ENCODE measurements at places on chromosomes 4 and X. TPM values are rescaled to one million over a fixed set of nuclear protein-coding genes. Genes with fewer than 3 reads are reported as not detected.
A peak's percentile ranks its signal among the peaks of the same experiment; 100 is the strongest.

The USP17L18 gene
- not detected for total RNA-seq

DNA sequence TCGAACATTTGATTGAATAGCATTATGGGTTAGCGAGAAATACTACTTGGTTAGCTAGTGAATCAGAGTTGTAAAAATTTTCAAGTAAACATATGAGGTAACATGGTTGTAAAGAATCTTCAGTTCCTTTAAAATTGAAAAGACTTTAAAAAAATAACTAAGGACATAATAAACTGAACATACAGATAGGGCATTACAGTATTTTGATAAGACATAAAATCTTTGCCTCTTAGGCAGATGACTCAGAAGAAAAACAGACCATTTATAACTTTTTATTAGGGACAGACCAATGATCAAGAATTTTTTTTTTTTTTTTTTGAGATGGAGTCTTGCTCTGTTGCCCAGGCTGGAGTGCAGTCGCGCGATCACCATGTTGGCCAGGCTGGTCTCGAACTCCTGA is 43.1 kb downstream of the PNMA5 start:
- DNase-seq = no peak

The C4orf33 gene
- total RNA-seq = 13.1 TPM

DNA sequence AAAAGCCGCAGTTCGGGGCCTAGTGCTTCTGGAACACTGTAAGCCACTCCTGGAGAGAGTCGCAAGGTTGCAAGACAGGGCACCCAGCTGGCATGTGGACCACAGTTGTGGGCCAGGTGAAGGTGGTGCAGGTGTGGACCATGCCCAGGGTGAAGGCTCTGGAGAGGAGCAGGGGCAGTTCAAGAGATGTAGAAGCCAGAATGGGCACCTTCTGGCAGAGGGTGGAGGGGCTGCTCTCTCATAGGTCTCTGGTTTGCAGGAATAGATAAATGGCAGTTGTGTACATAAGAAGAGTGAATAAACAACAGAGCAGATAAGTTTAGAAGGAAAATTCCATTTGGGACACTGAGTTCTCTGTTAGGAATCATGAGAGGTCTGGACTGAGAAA is 38.6 kb downstream of the TNIP3 start:
- DNase-seq = no peak

The FOXO4 gene
- 7.8 TPM for total RNA-seq

DNA sequence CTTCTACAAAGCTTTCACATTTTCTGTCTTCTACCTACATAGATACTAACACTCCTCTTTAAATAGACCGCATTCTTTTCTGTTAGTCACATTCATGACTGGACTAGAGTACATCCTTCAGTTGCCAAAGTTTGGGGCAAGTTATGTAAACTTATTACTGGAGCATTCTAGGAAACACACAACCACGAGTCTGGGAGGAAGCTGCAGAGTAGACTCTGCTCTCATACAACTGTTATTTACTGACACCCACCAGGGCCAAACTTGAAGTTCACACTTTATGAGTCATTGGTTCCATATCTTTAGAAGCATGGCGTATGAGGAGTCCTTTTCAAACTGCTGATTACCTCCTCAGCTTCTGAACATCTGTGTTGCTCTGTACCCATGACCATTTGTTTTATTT is 87.0 kb downstream of the RNF150 start:
- DNase-seq = no peak

GRCh38 chr4:127015667-127016117 is 617.1 kb upstream of the INTU start:
- no peak for DNase-seq

The LDOC1 gene
- not detected for total RNA-seq

GRCh38 chrX:73836956-73837477 is 274.0 kb downstream of the CHIC1 start:
- no peak for DNase-seq

The FAM236D gene
- total RNA-seq = not detected

The NPY2R gene
- not detected for total RNA-seq

- no peak for DNase-seq
Observed at GRCh38 chr4:3789587-3789986, 23.4 kb downstream of the ADRA2C start.

DNA sequence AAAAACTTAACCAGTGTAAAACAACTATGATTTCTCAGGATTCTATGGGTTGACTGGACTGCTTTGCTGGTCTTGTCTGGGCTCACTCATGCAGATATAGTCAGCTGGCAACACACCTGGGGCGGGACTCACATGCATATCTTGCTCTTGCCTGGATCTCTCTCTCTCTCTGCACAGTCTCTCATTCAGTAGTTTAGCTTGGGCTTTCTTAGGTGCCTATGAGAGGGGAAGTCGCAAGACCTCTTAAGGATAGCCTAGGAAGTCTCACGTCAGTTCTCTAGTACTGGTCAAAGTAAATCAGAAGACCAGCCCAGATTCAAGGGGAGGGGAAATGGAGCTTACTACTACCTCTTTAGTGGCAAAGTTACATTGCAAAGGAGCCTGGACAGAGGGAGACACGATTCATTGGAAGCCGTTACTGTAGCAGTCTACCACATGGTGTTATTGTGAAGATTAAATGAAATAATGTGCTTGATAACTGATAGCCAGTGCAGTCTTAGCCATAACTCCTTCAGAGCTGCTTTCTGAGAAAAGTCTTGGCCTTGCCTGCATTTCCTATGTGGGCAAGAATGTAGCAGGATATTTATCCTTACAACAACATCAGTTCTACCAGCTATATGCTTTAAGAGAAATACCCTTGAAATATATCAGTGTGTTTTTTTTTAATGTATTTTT is 2.1 kb downstream of the COPS4 start:
- no peak for DNase-seq

- peak; percentile 40 for DNase-seq
Observed at GRCh38 chr4:163484906-163485305, 9.6 kb upstream of the TMA16 start.

The TMEM271 gene
- total RNA-seq = not detected

DNA sequence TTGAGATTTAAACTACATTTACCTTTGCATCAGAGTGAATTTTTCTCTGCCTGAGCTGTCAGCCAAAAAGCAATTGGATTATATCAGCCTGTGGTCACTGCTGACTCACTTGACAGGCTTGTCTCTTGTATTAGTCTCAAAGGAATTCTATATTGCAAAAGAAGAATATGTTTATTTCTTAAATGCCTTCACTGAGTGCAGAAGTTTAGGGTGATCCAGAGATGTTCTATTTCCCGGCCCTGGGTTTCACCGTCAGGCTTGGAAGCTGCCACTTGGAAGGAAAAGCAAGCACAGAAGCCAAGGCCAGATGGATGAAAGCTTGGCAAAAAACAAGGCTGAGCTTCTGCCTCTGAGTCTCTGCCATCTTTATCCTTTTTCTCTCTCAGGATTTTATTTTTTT is 80.9 kb downstream of the FAM114A1 start:
- DNase-seq = no peak

GRCh38 chr4:3526456-3526855 is 5.8 kb downstream of the LRPAP1 start:
- no peak for DNase-seq

The AMER1 gene
- 6.7 TPM for total RNA-seq

DNA sequence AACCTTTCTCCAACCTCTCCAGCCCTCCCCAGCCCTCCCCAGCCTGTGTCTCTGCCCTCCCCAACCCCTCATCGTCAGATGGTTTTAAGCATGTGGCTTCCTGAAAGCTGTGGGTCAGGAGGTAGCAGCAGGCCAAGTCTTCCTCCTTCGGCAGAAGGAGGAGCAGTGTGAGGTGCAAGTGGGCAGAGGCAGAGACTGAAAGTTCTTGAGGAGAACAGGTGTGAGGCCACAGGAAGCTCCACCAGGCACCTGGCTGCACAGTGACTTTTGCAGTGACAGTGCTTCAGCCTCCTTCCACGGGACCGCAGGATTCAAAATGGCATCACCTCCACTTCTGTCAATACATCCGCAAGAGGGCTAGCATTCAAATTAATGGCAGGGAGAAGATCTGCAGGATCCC is 203.9 kb upstream of the LEF1 start:
- no peak for DNase-seq

The HAND2 gene
- 0.45 TPM for total RNA-seq

- no peak for DNase-seq
Observed at GRCh38 chr4:111991163-111991562, 154.1 kb upstream of the FAM241A start.

DNA sequence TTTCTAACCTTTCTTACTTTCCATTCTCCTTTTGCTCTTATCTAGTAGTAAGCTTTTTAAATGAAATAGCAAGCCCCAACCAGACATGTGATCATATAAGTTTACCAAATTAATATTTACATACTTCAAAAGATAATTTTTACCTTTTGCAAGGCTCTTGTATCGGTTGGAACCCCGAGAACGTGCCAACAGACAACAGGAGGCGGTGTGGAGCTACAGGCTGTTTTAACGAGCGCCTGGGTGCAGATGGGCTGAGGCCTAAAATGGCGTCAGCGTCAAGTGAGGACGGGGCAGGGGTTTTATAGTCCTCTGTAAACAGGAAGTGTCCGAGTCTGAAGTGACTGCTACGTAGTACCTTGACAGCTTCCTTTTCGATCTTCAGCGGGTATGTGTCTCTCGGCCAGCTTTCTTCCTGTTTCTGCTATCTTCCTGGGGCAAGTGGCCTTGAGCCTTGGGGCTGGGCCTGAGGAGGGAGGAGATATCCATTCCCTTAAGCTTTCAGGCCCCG is 342.7 kb downstream of the GALNTL6 start:
- no peak for DNase-seq

DNA sequence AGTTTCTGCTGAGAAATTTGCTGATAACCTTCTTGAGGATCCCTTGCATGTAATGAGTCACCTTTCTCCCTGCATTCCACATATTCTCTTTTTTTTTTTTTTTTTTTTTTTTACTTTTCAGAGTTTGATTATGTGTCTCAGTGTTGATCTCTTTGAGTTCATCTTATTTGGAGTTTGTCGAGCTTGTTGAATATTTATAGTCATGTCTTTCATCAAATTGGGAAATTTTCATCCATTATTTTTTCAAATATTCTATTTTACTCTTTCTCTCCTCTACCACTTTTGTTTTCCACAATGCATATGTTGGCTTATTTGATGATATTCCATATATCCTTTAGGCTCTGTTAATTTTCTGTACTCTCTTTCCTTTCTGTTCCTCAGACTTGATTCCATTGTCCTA is 136.1 kb downstream of the MAD2L1 start:
- no peak for DNase-seq

DNA sequence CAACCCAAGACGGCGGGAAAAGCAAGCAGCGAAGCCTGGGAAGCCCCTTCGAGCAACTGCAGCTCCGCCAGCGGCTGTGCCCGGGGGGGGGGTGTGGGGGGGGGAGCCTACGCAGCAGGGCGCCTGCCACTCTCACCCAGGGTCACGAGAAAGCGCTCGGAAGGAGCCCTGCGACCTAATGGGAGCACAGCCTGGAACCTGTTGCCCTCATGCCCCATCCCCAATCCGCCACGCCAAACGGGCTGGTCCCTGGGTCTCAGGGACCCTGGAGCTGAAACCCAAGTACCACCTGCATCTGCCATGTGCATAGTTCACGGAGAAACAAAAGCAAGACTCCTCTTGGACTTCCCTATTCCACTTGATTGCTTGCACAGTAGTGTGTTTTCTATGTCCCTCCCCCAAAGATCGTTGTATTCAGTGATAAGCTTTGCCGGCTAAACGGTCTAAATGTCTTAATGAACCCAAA is 359 bp upstream of the GAB3 start:
- no peak for DNase-seq

DNA sequence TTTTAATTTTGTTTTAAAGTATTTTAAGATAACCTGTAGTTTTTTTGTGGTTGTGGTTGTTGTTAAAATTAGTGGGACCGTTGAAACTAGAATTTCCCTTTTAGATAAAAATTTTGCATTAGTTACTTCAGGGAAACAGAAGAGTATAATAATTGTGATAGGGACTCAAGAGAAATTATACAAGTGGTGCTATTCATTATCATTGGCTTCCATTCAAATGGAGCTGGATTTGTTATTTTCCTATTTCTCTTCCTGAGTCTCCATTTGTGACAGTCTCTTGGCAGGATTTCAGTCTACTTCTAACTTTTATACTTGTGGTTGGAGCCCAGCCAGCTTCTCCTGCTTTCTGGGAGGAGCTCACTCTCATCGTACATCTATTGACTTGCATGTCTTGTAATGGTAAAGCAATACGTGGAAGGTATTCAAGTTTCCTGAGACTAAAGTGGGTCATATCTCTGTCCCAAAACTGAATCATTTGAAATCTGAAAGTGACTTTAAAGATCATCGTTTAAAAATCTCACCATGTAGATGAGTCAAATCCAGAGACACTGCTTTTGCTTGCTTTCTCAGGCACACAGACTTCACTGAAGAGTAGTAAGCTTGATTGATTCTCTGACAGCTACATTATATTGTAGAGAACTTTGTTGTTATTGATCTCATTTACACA is 155.8 kb downstream of the RPA4 start:
- DNase-seq = peak; percentile 4

DNA sequence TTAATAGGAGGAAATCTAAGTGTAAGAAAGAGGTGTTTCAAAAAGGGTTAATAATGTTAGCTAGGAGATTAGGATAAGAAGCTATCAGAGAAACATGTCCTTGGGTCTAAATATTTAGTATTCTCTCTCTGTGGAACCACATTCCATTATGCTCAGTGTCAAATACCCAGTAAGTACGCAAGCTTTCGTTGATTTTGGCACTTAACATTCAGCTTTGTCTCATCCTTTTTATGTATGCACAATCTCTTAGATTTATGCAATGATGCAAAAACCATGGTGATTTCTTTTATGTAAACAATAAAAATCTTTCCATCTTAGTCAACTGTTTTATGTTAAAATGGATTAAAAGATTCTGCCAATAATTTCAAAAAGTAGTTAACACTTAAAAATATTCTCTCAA is 129.2 kb downstream of the KLHL13 start:
- no peak for DNase-seq

- no peak for DNase-seq
Observed at GRCh38 chr4:137896221-137896737, 345.9 kb downstream of the SLC7A11 start.

All from Calu3 (cell line).